ENCODE measurements at places on chromosomes 3 and 15. TPM values are rescaled to one million over a fixed set of nuclear protein-coding genes. Genes with fewer than 3 reads are reported as not detected.

The SAMMSON gene
- not detected for total RNA-seq

The C3orf20 gene
- total RNA-seq, result 0.24 TPM

The PLIN1 gene
- 0.32 TPM for total RNA-seq

The ZNF660 gene
- 0.16 TPM for total RNA-seq

The TMEM40 gene
- total RNA-seq, result 237 TPM

The ZNF710 gene
- total RNA-seq, result 27.9 TPM

The GPR160 gene
- total RNA-seq, result 1.4 TPM

The ARL6IP5 gene
- 36.4 TPM for total RNA-seq

The NR2E3 gene
- total RNA-seq, result 0.56 TPM

The SLC28A1 gene
- not detected for total RNA-seq

The ZNF80 gene
- total RNA-seq, result not detected

The CLSTN2 gene
- total RNA-seq, result 1.5 TPM

The DUT gene
- 68.7 TPM for total RNA-seq

The ERICH6 gene
- not detected for total RNA-seq

The CADPS gene
- 0.08 TPM for total RNA-seq

The C3orf70 gene
- total RNA-seq, result 0.64 TPM

The FILIP1L gene
- 2.3 TPM for total RNA-seq

The GTF2A2 gene
- total RNA-seq, result 61.5 TPM

The P2RY14 gene
- 0.88 TPM for total RNA-seq

The NR2F2 gene
- total RNA-seq, result 6.9 TPM

The XYLB gene
- total RNA-seq, result 2.4 TPM

The GOLGA8T gene
- not detected for total RNA-seq

The KNG1 gene
- not detected for total RNA-seq

The LSAMP gene
- total RNA-seq, result 0.28 TPM

The CERS3 gene
- 120 TPM for total RNA-seq

The PARP15 gene
- 0.56 TPM for total RNA-seq

The ZIC1 gene
- total RNA-seq, result 0.36 TPM

The SPESP1 gene
- 0.52 TPM for total RNA-seq

The C3orf49 gene
- not detected for total RNA-seq

The TRAT1 gene
- 0.20 TPM for total RNA-seq

The SHQ1 gene
- 16.7 TPM for total RNA-seq

The ANKUB1 gene
- not detected for total RNA-seq

The EXD1 gene
- not detected for total RNA-seq

The OR5K3 gene
- not detected for total RNA-seq

The CIB1 gene
- 118 TPM for total RNA-seq

The AMIGO3 gene
- not detected for total RNA-seq

The EBLN2 gene
- total RNA-seq, result 2.1 TPM

The C2CD4A gene
- total RNA-seq, result 0.44 TPM

The GABPB1 gene
- total RNA-seq, result 10.7 TPM

The B3GNT5 gene
- total RNA-seq, result 70.7 TPM

The SEMA6D gene
- total RNA-seq, result 0.92 TPM

The MESP1 gene
- 0.44 TPM for total RNA-seq

The ANKRD63 gene
- total RNA-seq, result not detected

The TMEM212 gene
- total RNA-seq, result not detected

The BFSP2 gene
- not detected for total RNA-seq

The IL17RC gene
- 26.6 TPM for total RNA-seq

The SPSB4 gene
- total RNA-seq, result not detected

The PSTPIP1 gene
- 1.3 TPM for total RNA-seq

The BMF gene
- 1.5 TPM for total RNA-seq

The GPR62 gene
- not detected for total RNA-seq

The RNF123 gene
- total RNA-seq, result 19.4 TPM

The SCAMP5 gene
- total RNA-seq, result 0.84 TPM

The NRROS gene
- 0.40 TPM for total RNA-seq
